Fibroblast of skin of right quadriceps (primary cell): ENCODE measurements at places on chromosomes 3 and 15.

- DNase-seq: no peak
Observed at GRCh38 chr3:61200270-61200669, 51.0 kb downstream of the FHIT start.

- DNase-seq: no peak
Observed at GRCh38 chr3:195075199-195075940, 195.6 kb downstream of the XXYLT1 start.

DNA sequence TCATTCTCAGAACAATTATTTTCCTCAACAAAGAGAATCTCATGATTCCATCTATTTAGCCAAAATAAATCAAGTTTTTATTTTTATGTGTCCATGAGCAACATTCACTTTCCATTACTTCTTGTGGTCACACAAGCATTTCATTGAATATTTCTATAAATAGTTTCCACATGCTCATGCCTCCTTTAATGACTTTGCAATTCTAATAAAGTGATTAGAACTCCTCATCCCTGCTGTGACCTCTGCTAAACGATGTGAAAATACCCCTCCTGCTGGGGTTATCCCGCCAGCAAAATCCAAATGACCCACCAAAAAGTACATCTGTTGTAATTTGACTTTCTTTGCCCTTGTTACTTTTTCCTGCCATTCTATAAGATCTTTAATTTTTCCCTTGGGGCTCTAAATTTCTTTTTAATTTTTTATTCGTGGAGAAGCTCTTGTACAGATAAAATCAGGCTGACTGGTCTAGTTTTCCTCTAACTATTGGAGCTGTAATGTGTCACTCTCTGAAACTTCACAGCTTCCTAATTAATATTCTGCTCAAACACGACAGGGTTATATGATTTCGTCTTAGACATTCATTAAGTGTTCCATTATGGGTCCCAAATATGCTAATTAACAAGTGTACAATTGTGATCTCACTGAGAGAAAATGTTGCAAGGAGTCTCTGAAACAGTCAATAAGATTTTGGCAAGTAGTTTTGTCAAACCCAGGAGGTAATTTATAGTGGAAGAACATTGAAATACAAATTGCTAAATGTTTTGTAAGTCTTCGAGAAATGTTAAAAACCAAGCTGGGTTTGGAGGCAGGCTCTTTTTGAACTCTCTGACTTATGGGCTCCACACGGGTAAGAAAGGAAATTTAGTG lies 533.1 kb upstream of the NAALADL2 start:
- peak; percentile 91 for DNase-seq

GRCh38 chr3:35064761-35065160 lies 574.6 kb upstream of the ARPP21 start:
- no peak for DNase-seq

- peak; percentile 35 for DNase-seq
Observed at GRCh38 chr3:81581966-81582599, 179.4 kb downstream of the GBE1 start.

- no peak for DNase-seq
Observed at GRCh38 chr3:7877312-7877711, 624.3 kb upstream of the LMCD1 start.

DNA sequence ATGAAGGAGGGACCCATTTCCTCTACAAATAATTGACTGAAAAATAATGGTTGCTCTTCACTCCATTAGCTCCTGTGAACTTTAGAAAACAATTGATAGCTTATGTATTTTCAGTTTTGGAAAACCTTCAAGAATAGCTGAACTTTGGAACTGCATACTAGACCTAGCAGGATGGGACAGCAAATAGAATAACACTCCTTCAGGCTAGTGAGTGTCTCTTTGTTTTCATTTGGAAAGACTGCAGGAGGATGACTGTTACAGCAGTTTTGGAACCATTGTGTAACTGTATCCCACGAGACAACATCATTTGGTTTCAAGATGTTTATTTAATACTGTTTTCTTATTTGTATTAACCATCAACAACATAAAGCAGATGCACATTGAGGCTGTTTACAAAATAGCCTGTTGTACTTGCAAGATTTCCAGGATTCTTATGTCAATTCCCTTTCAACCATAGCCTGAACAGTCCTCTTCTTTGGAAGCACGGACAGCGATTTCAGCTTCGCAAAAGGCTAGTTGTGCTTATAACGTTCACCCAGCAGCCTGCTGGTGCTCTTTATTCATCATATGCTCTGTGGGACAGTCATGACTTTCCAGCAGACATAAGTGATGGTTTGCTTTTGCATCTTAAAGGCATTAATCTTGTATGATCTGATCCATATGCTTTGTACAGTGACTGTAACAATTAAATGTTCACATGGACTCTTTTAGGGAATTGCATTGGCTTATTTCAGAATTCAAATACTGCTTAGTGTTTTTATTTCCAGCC lies 335.5 kb downstream of the IL5RA start:
- no peak for DNase-seq

- no peak for DNase-seq
Observed at GRCh38 chr3:126857928-126858327, 125.0 kb upstream of the PLXNA1 start.

DNA sequence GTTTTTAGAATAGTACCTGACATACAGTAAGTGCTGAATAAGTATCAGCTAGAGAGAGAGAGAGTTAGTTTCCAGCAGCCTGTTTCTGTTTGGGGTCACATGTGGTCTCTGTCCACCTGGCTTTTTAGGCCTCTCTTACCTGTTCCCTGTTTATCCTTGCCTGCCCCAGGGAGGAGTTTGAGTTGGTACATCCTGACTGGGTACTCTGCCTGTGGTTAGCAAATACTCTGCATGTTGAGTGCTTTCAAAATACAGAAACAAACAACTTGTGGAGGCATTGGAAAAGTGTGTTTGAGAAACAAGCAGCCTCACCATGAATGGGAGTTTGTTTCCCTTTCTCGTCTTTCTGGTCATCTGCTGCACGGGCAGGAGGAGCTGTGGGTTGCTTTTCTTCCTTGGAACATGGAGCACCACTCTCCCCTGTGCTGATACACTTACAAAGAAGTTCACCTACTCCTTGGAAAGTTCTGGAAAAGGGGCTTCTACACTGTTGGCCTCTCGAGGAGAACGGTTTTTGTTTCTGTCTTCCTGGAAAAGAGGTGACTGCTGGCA lies 166.1 kb downstream of the PGPEP1L start:
- DNase-seq: no peak

- peak; percentile 14 for DNase-seq
Observed at GRCh38 chr3:180383332-180384020, 218.5 kb upstream of the TTC14 start.

DNA sequence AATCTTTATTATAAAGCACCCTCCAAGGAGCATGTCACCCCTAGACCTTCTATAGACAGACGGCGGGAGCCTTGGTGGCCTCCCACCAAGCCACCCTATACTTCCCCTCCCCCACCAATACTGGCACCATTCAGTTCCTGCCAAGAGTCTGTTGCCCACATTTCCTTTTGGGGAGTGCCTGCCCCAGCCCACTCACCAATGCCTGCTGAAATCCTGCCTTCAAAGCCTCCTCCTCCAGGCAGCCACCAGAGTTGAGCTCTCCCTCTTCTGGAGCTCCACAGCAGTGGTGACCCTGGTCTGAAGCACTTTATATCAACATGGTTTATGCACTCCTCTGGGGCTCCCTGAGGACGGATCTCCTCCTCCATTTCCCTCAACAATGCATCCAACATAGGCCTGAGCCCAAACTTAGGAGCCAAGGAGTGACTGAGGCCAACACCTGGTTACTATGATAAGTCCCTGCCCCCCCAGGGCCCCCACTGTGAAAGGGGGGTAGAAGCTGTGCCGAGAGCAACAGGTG lies 8.8 kb downstream of the CCDC33 start:
- no peak for DNase-seq

DNA sequence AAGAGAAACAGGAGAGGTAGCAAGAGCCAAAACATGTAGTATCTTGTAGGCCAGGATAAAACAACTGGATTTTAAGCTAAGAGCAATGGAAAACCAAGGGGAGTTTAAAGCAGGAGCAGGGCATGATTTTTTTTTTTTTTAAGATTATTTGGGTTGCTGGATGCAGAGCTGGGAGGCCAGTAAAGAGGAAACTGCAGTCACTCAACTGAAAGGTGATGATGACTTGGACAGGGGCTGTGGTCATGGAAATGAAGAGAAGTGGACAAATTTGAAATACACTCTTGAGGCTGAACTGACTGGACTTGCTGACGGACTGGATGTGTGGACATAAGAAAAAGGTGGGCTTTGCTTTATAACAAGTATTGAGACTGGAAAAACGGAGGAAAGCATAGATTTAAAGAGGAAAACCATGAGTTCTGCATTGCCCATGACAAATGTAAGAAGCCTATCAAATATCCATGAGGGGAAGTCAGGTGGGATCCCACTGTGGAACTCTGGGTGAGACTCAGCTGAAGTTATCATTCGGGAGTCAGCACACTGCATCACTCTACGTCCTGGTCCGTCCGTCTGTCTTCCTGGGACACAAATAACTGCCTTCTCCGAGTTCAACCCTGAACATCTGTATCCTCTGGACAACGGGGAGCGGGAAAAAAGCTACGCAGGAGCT lies 688 bp downstream of the XPC start:
- no peak for DNase-seq

DNA sequence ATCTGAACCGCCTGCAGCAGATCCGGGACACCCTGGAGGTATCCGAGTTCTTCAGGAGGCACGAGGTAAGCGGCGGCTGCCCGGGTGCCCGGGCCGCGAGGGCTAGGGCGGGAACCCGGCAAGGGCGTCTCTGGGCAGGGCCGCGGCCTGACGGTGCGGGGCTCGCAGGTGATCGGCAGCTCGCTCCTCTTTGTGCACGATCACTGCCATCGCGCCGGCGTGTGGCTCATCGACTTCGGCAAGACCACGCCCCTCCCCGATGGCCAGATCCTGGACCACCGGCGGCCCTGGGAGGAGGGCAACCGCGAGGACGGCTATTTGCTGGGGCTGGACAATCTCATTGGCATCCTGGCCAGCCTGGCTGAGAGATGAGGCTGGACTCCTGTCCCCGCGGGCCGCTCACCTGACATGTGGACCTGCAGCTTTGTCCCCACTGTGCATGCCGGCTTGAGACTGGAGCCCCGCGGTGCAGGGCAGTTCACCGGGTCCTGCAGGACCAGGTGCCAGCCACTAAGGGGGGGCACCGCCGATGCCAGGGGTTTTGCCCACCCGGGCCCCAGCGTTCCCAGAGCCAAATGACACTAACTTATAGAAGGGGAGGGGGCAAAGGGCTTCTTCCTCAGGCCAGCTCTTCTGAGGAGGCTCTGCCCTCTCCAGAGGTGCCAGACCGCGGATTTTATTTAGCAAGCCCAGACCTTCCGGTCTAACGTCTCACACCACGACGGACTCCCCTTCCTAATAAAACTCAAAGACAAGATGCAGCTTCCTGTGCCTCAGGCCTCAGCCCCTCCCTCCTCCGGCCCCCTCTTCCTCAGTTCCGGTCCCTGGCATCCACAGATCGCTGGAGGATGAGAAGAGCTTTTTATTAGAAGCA lies 9.4 kb downstream of the ITPKA start:
- DNase-seq: no peak

DNA sequence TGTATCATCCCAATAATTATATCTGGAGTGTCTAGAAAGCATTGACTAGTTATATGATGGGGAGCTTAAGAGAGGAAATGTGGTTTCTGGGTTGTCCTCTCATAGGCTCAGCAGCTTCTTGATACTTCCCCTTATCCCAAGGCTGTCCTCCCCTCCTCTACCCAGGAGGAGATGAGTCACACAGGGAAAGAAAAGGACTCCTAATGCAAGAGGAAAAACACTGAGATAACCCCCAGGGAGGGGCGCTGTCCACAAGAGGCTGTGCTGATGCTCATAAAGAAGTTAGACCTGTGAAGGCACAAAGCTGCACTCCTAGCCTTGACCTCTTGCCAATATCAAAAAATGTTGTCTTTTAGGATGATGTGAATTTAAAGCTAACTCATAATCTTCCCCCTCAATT lies 28.8 kb upstream of the GYG1 start:
- peak; percentile 76 for DNase-seq

DNA sequence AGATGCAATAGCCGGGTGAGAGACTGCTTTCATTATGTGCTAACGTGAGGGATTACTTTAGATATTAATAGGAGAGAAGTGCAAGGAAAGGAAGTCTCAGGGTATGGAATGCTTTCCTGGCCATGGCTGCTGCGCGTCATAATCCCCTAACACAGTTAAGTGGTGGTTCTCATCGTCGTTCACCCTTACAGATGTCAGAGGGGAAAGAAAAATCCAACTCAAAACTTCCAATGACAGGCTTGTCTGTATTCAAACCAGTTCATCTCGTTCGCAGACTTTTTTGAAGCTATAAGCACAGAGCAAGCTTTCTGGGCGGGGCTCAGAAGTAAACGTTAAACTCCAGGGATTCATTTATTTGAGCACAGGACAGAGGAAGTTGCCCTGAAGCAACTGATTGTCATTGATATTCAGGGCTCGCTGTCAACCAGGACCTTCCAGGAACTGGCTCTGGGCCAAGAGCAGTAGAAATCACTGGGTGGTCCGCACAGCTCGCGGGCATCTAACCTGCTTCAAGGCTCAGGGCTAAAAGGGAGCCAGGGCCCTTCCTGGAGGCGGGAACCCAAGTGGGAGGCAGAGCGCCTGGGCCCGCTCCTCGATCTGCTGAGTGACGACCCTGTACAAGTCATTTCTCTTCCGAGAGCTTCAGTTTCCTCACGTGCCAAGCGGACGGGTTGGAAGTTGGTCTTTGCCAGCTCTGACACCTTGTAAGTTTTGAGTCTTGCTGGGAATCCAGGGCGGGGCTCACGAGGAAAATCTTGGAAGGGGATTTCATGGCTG lies 1.1 kb upstream of the LPP start:
- DNase-seq: peak; percentile 73

DNA sequence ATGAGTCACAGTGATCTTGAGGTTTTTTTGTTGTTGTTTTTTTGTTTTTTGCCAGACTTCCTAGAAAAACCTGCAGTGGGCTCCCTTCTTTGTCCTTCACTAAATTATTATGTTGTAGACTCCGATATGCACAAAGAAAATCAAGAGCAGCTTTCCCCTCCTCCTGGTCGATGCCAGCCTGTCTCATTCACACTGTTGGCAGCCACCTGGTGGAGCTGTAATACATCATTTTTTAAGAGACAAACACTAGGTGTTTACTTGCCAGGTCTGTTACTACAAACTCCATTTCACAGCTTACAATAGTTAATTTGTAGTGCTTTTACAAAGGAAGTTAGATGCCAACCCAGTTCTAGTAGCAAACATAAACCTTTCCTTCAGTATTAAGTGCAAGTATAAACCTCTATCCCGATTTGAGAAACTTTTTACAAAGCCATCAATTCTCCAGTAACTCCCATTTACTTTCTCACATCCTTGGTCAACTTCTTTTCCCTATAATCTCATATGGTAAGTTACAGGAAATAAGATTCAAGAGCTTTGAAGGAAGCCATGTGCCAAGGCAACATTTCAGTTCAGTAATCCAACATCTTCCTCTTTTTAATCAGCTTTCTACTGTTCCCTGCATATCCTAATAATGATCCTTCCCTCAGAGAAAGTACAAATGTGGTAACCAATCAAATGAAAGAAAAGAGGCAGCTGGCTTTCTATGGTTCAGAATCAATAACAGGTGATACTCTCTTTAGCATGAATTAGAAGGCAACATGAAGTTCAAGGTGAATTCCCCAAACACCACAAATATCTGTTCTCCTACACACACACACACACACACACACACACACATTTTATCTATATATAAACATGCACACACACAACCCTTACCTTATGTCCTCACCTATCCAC lies 14.0 kb downstream of the AAGAB start:
- no peak for DNase-seq
